ENCODE measurements at places on chromosomes 7 and 10. TPM values are rescaled to one million over a fixed set of nuclear protein-coding genes. Genes with fewer than 3 reads are reported as not detected.

Gene UNCX
- total RNA-seq, result not detected

Gene HDAC9
- 14.0 TPM for total RNA-seq

Gene NRCAM
- 0.23 TPM for total RNA-seq

- DNase-seq, result no peak
- H3K27me3 ChIP-seq, result no peaks in the 10 kb centered on the region
- no peaks in the 10 kb centered on the region for H3K36me3 ChIP-seq
- H3K27ac ChIP-seq, result no peak overlapping the region
Observed at GRCh38 chr10:31961277-31962074, 32.8 kb upstream of the ARHGAP12 start.

- no peak for DNase-seq
- H3K36me3 ChIP-seq, result no peaks in the 10 kb centered on the region
- H3K27ac ChIP-seq, result no peak overlapping the region
- H3K4me3 ChIP-seq, result no peak overlapping the region
- no peaks in the 10 kb centered on the region for H3K27me3 ChIP-seq
Observed at GRCh38 chr7:133203490-133203889, 49.4 kb upstream of the EXOC4 start.

DNA sequence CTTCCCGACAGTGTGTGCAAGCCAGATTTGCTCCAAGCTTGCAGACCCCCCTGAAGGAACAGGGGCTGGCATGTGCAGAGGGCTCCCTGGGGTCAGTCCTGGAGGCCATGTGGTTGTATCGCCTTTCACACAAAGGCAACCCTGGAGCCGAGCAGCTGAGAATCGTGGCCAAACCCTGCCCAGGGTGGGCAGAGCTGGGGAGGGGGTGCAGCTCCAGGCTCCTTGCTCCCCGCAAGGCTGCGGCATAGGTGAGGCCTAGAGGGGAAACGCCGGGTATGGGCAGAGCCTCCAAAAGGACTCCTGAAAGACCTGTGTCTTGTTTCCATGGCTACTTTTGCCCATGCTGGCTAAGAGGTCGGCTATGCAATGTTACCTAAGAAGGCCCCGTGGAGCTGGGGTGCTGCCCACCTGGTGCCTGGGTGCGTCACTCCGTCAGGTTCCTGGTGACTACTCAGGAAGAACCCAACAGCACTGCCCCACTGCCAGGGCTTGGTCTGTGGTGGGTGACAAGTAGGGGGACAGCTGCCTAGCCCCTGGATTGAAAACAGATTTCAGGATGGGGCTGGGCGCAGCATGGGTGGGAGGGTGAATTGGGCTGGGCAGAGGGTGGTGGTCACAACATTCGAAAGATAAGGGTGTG lies 171.0 kb upstream of the SHH start:
- H3K4me3 ChIP-seq, result no peak overlapping the region
- H3K36me3 ChIP-seq, result no peaks in the 10 kb centered on the region
- no peaks in the 10 kb centered on the region for H3K4me1 ChIP-seq
- H3K27me3 ChIP-seq, result no peaks in the 10 kb centered on the region
- DNase-seq, result no peak
